ENCODE measurements at places on chromosomes 3 and 15.
A peak's percentile ranks its signal among the peaks of the same experiment; 100 is the strongest.

DNA sequence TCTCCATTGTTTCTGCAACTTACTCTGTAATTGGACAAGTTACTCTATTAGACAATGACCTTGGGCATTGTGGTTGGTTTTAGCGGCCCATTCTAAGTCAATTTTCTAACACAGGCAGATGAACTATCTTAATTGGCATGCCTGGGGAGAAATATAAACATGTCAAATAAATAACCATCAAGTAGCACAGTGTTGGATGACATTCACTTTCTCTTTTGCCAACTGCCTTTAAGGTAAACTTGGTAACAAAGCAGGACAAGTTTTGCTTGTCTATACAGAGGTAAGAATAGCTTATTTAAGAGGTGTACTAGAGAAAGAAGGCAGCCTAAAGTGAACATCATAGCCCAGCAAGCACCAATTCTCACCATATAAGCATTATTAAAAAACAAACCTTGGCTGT is 599.6 kb downstream of the GBE1 start:
- DNase-seq = no peak

- DNase-seq = no peak
These were observed 76.0 kb downstream of the THSD4 start for GRCh38 chr15:71191296-71191695.

DNA sequence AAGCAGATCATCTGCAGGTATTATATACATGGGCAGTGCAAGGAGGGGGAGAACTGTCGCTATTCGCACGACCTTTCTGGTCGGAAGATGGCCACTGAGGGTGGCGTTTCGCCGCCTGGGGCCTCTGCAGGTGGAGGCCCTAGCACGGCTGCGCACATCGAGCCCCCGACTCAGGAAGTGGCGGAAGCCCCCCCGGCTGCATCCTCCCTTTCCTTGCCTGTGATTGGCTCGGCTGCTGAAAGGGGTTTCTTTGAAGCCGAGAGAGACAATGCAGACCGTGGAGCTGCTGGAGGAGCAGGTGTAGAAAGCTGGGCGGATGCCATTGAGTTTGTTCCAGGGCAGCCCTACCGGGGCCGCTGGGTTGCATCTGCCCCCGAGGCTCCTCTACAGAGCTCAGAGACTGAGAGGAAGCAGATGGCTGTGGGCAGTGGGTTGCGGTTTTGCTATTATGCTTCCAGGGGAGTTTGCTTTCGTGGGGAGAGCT is 639 bp downstream of the MKRN3 start:
- DNase-seq = no peak

DNA sequence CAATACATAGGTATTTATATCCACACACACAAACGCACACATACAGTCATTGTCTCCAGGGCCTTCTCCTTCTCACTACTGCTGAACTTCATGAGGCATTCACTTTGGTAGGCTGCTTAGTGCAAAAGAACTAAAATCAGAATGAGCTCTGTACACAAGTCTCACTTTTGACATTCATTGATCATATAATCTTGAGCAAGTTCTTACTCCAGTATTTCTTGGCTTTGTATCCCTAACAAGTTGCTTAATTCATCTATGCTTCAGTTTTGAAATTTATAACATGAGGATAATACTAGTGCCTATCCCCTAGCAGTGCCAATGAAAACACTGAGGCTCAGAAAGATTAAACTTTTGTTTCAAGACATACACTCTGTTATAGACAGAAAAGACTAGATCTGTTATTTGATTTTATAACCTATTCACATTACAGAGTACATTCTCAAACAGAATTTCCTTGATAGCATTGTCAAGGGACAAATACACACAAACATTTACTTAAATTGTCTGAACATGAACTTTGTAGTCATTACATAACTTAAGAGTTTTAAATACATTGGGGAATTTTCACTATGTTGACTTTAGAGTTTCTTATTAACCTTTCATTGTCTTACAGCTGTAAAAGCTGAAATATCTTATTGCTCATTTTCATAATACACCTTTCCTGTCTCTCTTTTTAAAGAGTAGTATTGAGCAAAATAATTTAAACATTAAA is 55.0 kb upstream of the SI start:
- DNase-seq = no peak

DNA sequence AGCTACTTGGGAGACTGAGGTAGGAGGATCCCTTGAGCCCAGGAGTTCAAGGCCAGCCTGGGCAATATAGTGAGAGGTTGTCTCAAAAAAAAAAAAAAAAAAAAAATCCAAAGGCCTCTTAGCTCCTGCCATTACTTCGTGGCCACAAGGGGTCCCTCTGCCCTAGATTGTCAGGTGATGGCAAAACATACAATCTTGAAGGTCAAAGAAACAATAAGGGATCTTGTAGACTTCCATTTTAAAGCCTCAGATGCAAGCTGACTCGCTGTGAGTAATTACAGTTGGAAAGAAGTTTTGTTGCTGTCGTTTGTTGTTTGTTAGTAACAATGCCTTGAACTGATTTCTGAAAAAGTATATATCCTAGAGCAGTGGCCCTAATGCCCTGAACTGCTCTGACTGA is 55.9 kb upstream of the PLCL2 start:
- no peak for DNase-seq

GRCh38 chr3:186095561-186096081 is 13.3 kb downstream of the ETV5 start:
- no peak for DNase-seq

DNA sequence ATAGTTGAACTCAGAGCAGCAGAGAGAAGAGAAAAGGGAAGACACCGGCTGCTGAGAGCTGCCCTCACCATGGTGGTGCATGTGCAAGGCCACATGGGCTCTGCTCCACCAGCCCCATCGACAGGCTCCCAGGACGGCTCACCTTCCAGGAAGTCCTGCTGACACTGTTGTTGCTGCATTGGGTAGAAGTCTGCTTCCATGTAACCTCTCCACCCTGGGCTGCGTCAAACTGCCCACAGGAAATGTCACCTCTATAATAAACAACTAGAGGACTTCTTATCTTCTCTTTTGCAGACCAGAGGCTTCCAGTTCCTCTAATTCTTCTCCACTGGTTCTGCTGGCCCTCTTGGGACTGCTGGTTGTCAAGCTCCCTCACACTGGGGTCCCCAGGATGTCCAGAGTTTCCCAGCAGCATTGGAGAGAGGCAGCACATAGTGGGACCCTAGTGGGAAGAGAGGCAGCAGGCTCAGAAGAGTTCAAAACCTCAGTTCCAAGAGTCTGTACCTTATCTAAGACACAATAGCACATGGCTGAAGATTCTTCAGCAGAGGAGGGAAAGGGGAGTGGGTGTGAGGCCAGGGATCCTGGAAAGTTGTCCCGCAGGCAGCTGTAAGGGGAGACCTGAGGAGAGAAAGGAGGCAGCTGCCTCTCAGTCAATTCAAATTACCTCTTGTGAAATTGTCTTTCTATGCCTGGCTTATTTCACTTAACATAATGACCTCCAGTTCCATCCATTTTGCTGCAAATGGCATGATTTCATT is 5.8 kb upstream of the CCR3 start:
- peak; percentile 34 for DNase-seq

DNA sequence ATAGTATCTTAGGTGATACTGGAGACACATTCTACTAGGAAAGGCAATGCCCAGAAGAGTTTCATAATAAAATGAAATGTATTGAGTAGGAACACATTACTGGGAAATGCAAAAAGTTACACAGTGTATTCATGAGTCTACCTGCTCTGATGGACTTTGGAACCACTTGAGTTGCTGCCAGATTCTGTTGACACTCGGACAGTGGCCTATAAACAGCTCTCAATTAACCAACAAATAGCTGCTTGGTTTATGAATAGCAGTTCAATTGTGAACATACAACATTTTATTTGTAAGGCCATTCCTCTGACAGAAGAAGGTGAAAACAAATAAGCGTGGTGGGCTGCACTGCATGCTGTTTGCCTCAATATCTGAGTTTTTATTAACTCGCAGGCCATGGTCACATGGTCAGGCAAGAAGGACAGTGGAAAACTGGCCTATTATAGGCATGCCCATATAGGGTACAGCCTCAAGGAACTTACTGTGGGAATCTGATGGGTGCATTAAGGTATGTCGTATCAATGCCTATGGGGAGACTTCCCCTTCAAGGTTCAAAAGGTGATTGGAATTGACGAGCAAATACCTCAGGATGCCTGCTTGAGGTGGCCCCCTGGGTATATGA is 66.2 kb downstream of the C3orf80 start:
- no peak for DNase-seq

DNA sequence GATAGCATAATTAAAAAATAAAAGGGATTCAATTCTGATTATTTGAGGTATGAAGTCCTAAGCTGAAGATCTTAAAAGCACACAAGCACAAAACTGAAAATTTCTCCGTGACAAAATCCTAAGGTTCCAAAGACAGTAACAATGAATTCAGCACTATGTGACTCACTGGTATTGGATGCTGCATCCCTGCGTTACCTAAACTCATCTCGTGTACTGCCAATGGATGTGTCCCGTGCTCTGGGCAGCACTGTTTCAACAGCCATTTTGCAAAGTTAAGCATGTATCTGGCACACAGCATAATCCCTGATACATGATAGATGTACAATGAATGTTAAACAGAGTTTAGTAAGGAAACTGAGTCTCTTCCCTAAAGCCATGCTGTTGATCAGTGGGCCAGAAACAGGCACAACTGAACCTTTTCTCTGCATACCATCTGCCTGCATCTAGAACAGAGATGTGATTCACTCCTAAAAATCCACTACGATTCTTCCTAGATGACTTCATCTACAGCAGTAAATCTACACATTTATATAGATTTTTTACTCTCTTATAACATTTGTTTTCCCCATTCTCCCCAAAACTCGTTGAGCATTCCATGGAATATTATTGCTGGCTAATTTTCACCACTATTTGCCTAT is 14.3 kb downstream of the SUCLG2 start:
- no peak for DNase-seq

GRCh38 chr15:57522148-57522547 is 69.6 kb upstream of the MYZAP start:
- no peak for DNase-seq

DNA sequence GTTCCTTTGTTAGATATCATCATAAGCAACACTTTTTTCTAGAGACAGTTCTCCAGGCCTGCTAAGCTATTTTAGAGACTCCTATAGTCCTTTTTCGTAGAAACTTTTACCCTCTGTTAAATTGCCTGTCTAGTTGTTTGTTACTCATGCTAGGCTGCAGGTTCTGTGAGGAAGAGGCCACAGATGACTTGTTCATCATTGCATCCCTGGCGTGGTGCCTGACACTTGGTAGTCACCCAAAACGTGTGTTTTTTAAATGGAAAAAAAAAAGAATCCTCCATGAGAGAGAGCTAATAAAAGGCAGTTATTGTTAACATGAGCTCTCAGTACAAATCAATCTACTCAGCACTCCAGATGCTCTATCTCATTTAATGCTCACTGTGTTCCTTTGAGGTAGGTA is 35.1 kb downstream of the CCDC54 start:
- no peak for DNase-seq

DNA sequence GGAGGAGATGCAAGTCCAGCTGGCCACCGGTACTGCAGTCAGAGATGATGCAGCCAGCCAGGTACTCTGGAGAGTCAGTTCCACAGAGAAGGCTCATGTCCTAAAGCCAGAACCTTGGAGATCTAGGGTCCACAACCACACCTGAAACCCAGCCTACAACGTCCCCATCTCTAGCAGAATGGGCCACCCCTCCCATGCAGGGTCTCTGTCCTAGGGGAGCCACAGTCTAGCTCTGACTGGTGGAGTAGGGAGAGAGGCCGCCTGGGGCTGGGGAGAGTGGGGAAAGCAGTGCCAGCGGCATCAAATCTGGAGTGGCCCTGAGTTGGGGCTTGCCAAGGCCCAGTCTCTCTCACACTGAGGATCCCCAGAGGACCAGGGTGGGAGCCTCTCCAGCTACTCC is 43.5 kb downstream of the PTH1R start:
- DNase-seq = no peak

- DNase-seq = no peak
These were observed 8.3 kb downstream of the LRRC2 start for GRCh38 chr3:46557814-46558183.

GRCh38 chr15:53987480-53987879 is 9.2 kb downstream of the UNC13C start:
- no peak for DNase-seq

DNA sequence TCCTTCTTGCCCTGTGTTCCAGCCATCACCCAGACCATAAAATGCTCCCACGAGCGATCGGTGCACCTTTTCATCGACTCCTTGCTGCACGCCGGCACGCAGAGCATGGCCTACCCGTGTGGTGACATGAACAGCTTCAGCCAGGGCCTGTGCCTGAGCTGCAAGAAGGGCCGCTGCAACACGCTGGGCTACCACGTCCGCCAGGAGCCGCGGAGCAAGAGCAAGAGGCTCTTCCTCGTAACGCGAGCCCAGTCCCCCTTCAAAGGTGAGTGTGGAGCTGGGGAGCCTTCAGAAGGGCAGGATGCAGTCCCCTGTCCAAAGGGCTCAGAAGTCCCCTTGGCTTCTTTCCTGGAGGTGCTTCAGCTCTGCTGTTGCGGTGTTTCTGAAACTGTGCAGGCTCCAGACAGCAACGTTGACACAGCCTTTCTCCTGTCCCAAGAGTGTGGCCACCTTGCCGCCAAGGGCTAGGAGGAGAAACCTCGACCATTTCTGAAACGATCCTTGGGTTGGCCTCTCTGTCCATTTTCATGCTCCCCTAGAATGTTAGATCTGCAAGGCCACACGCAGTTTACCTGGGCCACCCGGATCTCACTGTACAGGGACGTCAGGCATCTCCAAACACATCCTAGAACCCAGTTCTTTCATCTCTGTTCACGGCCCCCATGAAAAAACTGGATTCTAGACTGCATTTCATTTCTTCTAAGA is 116.7 kb downstream of the LIPC start:
- no peak for DNase-seq

GRCh38 chr15:74793135-74794028 is 11.5 kb downstream of the CSK start:
- DNase-seq = no peak

DNA sequence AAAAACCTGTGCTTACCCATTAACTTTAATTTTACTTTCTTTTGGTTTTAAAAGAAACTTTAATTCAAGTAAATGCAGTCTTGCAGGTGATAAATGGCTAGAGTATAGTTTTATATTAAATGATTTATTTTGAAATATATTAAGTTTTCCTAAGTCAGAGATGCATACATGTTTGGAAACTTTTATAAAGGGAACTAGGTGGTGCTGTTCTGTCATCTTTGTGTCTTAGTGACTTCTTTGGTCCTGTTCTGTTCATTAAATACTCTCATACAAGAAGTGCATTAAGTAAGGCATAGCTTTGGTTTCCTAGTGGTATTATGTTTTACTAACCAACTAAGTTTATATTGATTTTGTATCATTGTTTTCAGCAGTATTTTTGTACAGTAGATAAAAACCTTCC is 15.6 kb downstream of the CADM2 start:
- DNase-seq = no peak

- no peak for DNase-seq
These were observed 13.0 kb downstream of the ZIC1 start for GRCh38 chr3:147422196-147422595.
